ENCODE measurements at places on chromosomes 1 and 21.
A peak's percentile ranks its signal among the peaks of the same experiment; 100 is the strongest.

DNA sequence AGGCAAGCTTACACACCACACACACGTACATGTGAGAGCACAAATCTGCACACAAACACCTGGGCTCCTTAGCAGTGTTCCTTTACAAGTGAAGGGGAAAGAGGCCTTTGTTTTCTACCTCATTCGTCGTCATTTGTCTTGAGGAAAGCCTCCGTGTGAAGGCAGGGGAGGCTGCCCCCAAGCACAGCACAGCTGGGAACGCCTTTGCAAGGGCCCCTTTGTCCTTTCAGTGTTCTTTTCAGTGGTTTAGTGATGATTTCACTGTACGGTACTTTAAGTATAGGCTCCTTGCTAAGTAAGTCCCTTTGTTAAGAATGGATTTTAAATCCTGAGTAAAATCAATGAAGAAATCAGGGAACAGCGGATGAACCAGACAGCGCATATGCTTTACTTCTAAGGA, 94.1 kb downstream of the PGBD5 start:
- H3K4me1 ChIP-seq: no peaks in the 10 kb centered on the region
- no peaks in the 10 kb centered on the region for H3K27me3 ChIP-seq
- H3K27ac ChIP-seq: no peak overlapping the region
- peak overlapping the region; percentile 43 for H3K4me3 ChIP-seq
- DNase-seq: no peak

DNA sequence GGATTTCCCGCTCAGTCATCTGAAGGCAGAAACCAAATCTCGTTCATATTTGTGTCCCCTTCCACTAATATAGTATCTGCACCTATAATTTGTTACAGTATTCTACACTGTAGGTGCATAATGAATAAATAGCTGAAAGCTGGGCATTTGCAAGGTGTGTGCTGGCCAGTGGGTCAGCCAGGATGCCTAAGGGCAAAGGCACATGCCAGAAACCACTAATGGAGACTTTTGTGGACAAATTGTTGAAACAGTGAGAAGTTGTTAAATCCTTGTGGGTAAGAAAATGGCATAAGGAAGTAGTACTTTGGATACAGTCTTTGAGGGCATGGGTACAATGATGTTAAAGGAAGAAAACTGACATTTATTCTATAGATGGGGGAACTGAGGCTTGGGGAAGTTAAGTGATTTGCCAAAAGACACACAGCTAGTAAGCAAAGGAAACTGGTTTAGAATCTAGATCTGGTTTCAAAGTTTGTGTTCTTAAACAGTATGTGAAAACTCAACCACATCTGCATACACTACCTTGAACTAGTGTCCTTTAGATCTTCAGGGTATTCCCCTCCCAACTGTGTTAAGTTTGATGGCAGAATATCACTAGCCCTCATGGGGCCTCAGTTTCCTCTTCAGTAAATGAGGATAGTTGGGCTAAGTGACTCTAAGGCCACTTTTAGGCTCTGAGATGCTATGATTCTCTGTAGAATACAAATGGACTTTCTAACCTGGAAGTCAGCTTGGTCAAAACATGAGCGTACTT, 26.5 kb upstream of the LRRC8C start:
- H3K4me3 ChIP-seq: no peak overlapping the region
- no peaks in the 10 kb centered on the region for H3K36me3 ChIP-seq
- H3K27ac ChIP-seq: no peak overlapping the region
- no peaks in the 10 kb centered on the region for H3K27me3 ChIP-seq
- no peaks in the 10 kb centered on the region for H3K4me1 ChIP-seq

DNA sequence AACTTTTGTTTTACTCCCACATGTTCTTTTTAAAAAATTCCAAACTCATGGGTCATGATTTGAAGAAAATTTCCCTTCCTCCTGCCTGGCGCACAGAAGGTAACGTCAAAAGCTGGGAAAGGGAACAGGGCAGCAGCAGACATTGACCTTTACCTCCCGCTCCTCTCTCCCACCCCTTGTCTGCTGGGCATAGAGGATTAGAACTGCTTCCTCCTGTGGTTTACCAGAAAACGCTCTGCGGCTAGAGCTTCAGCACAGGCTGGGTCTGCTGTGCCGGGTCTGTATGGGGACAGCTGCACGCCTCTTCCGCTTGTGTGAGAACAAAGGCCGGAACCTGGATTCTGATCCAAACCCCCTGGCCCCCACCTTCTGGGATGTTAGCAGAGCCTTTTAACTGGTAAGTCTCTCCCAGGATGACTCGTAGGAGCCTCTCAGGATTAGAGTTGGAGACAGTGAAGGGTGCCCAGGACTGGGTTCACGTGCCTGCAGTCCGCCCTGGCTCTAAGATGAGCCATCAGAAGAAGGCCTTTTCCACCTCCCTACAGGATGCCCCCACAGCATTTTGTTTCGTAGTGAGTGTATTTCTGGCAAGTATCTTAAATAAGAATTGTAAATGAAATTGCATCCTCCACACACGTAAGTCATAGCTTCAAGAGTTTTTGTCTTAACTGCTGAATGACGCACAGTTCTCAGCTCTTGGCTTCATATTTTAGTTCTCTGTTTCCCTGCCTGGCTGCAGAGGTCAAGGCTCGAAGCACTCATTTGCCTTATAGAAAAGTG, 5.2 kb downstream of the H6PD start:
- peaks cover 2% of the 10 kb centered on the region for H3K36me3 ChIP-seq
- DNase-seq: no peak
- no peaks in the 10 kb centered on the region for H3K27me3 ChIP-seq
- peak overlapping the region; percentile 43 for H3K27ac ChIP-seq

- H3K27ac ChIP-seq: no peak overlapping the region
- peaks cover 3% of the 10 kb centered on the region for H3K4me1 ChIP-seq
- no peaks in the 10 kb centered on the region for H3K27me3 ChIP-seq
Observed at GRCh38 chr1:31759298-31760023, 4.7 kb downstream of the ADGRB2 start.

GRCh38 chr1:35505911-35506798, 51.0 kb downstream of the KIAA0319L start:
- no peak for DNase-seq
- no peaks in the 10 kb centered on the region for H3K36me3 ChIP-seq
- no peak overlapping the region for H3K4me3 ChIP-seq
- H3K4me1 ChIP-seq: peaks cover 19% of the 10 kb centered on the region

- DNase-seq: no peak
- no peaks in the 10 kb centered on the region for H3K36me3 ChIP-seq
- H3K27me3 ChIP-seq: no peaks in the 10 kb centered on the region
- no peaks in the 10 kb centered on the region for H3K4me1 ChIP-seq
- no peak overlapping the region for H3K4me3 ChIP-seq
- H3K27ac ChIP-seq: no peak overlapping the region
Observed at GRCh38 chr1:82704393-82704792, 903.7 kb downstream of the ADGRL2 start.

DNA sequence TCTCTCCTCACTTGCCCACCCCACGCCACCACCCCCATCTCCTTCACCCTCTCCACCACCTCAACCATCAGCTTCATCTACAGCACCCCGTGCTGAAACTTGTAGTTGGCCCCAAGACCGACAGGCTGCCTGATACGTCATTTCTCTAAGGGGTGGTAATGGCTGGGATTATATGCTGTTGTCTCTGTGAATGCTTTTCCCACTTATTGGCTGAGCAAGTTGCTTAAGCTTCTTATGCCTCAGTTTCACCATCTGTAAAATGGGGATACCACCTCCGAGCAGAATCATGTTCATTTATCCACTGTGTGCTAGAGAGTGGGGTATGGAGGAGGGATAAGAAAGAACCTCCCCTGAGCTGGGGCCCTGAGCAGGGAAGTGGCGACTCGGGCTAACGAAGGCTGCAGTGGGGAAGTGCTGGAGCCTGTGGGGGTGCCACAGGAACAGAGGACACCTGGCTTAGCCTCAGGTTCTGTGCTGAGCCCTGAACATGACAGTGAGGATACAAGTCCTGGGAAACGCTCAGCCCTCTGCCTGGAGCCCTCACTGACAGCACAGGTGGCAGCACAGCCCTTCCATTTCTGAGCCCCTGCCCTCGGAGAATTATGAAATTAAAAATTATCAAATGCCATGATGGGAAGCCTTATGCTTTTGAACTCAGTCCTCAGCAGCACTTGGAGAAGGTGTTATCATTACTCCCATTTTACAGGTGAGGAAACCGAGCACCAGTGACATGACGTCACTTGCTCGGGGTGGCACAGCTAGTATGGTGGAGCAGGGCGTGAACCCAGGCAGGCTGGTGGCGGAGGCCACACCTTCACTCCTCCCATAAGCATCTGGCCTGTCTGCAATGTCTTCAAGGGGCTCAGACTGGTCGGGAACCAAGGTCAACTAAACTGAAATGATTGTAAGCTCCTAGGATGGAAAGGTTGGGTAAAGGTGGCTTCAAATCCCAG, 2.8 kb downstream of the MATN1 start:
- DNase-seq: no peak
- H3K27ac ChIP-seq: no peak overlapping the region
- no peaks in the 10 kb centered on the region for H3K36me3 ChIP-seq
- H3K4me1 ChIP-seq: no peaks in the 10 kb centered on the region
- no peaks in the 10 kb centered on the region for H3K27me3 ChIP-seq

DNA sequence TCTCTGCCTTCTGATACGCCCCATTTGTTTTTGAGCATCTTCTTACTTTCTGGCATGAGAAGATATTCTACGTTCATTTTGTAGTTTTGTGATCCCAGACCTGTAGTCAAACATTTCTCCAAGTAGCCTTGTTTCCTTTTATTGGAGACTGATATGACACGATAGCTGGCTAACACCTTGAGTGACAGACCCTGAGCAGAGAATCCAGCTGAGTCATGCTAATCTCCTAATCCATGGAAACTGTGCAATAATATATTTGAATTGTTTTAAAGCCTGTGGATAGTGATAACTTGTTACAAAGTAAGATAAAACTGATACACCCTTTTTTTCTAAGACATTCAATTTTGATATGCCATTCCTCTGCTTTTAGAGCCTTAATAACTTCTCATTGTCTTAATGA, 1.2 kb upstream of the IFI44L start:
- H3K4me1 ChIP-seq: peaks cover 2% of the 10 kb centered on the region
- H3K27me3 ChIP-seq: no peaks in the 10 kb centered on the region
- H3K27ac ChIP-seq: peak overlapping the region; percentile 9
- no peaks in the 10 kb centered on the region for H3K36me3 ChIP-seq

DNA sequence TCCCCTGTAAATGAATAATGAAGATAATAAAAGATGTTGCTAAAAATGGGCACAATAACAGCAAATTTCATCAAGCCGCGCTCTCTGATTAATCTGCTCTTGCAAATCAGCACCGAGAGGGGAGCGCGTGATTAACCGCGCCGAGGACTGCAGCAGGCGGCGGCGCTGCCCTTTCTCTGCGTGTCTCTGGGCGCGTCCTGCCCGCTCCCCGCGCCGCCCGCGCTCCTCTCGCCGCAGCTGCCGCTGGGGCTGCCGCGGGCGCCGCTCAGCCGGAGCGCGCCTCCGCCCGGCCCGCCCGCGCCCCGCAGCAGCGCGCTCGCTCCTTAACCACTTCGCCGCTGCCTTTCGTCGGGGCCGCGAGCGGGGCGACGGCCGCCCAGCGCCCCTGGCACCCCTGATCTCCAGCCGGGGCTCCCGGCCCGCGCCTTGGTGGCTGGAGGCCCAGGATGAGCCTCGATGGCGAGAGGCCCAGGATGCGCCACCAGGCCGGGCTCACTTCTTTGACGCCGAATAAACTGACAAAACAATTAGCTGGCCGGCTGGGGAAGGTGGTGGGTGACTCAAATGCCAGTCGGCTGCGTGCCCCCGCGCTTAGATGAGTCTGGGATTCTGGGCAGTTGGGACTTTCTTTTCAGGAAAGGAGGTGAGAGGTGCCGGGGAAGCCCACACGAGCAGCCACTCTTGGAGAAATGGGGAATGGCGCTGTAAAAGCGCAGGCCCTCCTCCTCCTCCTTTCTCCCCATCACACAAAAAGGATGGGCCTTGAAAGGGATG, 221.4 kb upstream of the PKN2 start:
- no peaks in the 10 kb centered on the region for H3K4me1 ChIP-seq
- H3K36me3 ChIP-seq: no peaks in the 10 kb centered on the region
- no peaks in the 10 kb centered on the region for H3K27me3 ChIP-seq
- peak; percentile 29 for DNase-seq

- no peak overlapping the region for H3K4me3 ChIP-seq
- H3K36me3 ChIP-seq: no peaks in the 10 kb centered on the region
- no peaks in the 10 kb centered on the region for H3K27me3 ChIP-seq
- H3K27ac ChIP-seq: no peak overlapping the region
Observed at GRCh38 chr1:238895911-238896310, 490.5 kb upstream of the CHRM3 start.

DNA sequence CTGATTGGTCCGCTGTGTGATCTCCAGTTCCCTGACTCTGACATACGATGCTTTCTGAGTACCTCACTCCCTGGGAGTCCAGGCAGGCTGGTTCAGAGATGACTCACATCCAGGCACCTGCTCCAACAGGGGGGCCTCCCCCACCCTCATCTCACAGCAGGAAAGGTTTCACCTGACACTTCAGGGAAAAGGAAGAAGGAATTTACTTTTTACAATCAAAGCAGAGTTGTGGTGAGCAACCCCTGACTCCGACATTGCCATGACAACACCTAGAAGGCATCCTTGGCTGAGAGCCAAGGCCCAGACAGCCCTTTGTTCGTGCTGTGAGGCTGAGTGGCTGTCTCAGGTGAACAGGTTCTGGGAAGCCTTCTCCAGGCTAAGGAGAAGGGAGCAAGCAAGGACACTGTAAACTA, 164.6 kb upstream of the GJB5 start:
- H3K4me3 ChIP-seq: no peak overlapping the region
- H3K36me3 ChIP-seq: no peaks in the 10 kb centered on the region
- no peak overlapping the region for H3K27ac ChIP-seq

DNA sequence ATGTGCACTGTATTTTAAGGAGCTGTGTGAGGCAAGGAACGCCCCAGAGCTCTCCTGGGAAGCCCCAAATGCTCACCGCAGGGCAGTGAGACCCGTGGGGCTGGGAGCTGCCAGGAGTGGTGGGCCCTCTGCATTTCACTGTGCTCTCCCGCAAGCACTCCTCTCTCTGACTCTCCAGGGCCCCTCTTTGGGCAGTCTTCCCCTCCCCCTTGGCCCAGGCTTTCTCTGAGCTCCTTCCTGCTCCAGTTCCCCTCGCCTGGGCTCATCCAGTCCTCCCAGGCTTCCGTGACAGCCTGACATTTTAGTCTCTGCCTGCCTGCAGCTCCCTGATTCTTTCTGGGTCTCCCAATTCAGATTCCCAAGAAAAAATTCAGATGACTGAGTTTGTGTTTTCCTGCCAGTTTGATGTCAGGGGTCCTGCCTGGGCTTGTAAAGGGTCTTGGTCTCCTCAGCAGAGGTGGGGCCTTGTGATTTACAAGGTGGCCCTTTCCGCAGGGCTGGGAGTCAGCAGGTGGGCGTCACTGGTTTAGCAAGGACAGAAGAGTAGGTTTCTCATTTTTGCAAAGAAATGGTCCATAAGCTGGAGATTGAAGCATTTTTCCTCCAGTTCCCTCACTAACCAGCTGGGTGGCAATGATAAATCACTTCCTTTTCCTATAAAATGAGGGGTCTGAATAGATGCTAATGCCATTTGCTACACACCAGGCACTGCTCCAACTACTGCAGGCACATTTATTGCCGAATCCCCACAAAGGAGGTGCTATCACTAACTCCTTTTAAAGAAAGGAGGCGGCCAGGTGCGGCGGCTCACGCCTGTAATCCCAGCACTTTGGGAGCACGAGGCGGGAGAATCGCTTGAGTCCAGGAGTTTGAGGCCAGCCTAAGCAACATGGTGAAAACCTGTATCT, 1.9 kb upstream of the CA6 start:
- H3K4me3 ChIP-seq: no peak overlapping the region
- H3K4me1 ChIP-seq: no peaks in the 10 kb centered on the region
- DNase-seq: peak; percentile 56
- H3K36me3 ChIP-seq: no peaks in the 10 kb centered on the region

- no peaks in the 10 kb centered on the region for H3K36me3 ChIP-seq
- no peaks in the 10 kb centered on the region for H3K27me3 ChIP-seq
- peaks cover 7% of the 10 kb centered on the region for H3K4me1 ChIP-seq
- no peak overlapping the region for H3K27ac ChIP-seq
- H3K4me3 ChIP-seq: no peak overlapping the region
- no peak for DNase-seq
Observed at GRCh38 chr1:997713-997992, 2.2 kb downstream of the HES4 start.
